HEK293T (cell line): ENCODE measurements at places on chromosomes 12 and 14.

- DNase-seq = no peak
Observed at GRCh38 chr12:52015532-52016041, 8.8 kb downstream of the TAMALIN start.

GRCh38 chr14:51880835-51881580 lies 20.6 kb downstream of the GNG2 start:
- DNase-seq = no peak

- DNase-seq = no peak
Observed at GRCh38 chr14:53226553-53226952, 73.4 kb upstream of the DDHD1 start.

GRCh38 chr12:77392467-77393088 lies 327.2 kb upstream of the E2F7 start:
- no peak for DNase-seq

DNA sequence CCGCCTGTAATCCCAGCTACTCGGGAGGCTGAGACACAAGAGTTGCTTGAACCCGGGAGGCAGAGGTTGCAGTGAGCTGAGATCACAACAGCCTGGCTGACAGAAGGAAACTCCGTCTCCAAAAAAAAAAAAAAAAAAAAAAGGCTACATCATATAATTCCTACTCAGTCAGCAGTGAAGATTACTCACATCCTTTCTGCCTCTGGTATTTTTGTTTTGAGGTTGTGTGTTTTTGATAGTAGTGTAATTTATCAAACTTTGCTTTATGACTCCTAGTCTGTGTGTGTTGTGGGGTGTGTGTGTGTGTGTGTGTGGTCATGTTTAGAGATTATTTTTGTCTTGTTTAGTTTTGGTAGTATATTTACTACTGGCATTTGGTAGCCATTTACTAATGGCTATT lies 29.8 kb upstream of the DLGAP5 start:
- no peak for DNase-seq

DNA sequence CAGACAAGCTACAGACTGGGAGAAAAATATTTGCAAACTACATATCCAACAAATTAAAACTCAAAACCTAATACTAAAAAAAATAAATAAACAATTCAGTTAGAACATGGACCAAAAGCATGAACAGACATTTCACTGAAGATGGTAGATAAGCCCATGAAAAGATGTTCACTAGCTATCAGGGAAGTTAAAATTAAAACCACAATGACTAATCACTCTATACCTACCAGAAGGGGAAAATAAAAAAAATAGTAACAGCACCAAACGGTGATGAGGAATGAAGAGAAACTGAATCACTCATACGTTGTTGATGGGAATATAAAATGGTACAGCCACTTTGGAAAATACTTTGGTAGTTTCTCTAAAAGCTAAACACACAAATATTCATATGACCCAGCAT lies 31.1 kb upstream of the DHRS7 start:
- no peak for DNase-seq

DNA sequence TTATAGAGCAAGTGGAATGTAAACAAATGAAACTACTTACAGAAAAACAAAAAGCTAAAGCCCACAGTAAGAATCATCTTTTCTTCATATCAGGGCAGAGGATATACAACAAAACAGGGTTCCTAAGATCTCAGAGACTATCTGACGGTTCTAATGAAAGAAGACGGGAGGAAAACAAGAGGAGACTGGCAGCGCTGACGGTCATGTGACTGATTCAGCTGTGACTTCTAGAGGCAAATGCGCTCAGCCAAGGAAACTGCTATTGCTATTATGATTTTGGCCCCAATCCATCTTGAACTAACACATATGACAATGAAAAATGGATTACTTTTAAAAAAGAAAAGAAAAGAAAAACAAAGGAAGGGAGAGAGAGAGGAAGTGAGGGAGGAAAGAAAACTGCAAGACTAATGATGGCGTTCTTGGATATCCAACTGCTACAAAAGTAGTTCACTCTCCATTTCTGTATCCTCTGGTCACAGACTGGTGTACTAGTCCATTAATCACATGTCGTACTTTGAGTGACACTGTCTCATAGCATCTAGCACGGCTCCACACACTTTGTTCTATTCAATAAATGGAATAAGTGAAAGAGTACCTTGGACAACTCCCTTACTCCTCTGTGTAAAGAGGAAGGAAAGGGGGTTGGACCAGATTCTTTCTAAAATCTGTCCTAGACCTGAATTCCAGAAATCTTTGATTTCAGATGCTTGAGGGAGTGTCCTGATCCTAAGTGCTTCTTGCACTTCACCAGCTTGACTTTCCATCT lies 119.3 kb downstream of the DAD1 start:
- no peak for DNase-seq

- DNase-seq = no peak
Observed at GRCh38 chr12:88388566-88389540, 191.4 kb downstream of the KITLG start.

DNA sequence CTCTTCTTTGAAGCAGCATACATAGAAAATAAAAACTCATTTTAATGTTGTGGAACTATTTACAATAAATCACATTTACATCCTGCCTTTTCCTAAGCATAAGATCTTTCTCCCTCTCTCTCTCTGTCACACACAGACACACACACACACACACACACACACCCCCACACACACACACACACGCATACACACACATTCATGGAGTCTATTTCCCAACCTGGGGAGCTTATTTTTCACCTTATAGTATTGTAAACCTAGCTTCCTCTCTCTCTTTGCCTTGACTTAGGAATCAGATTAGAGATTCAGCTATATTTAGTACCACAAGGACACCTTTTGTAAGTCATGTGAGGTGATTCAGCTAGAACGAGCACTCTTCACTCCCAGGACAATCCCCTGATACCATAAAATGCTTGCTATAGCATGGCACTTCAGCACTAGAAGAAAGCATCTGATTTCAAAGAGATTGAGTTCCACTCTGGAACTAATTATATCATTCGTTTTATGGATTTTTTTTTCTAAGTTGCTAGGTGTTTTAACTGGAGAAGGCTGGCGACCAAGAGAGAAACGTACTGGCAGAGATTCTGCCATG lies 23.6 kb downstream of the TMEM30B start:
- no peak for DNase-seq

GRCh38 chr12:6987956-6988553 lies 17.3 kb downstream of the EMG1 start:
- DNase-seq = no peak

GRCh38 chr14:93286212-93286890 lies 46.5 kb downstream of the BTBD7 start:
- DNase-seq = no peak

DNA sequence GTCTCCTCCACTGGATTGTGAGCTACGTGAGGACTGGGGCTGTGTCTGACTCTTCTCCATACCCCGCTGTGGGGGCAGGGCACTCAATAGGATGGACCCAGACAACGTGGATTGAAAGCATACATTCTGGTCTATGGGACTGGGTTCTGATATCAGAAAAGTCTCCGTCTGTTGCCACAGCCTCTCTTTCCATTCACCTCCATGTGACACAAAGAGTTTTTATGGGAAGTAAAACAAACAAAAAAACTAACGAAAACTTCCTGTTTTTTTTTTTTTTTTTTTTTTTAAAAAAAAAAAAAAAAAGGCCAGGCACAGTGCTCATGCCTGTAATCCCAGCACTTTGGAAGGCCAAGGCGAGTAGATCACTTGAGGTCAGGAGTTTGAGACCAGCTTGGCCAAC lies 44.7 kb downstream of the SLC8A3 start:
- DNase-seq = no peak

DNA sequence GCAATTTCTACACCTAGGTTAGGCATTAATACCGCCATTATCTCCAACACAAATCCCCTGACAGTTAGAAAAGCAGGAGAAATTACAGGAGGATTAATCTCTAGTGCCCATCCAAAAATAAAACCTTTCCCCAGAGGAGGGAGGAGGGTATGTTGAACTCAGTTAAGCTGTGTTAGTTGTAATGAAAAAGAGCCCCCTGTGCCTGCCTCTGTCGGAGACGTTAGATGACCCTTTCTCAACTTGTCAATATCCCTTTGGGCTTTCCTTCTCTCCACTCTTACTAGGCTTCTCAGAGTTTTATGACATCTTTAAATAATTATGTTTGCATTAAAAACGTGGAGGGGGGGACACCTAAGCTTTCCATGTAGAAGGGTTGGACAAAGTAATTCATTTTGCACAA lies 278.2 kb downstream of the PDZRN4 start:
- no peak for DNase-seq
